Inflammatory macrophage treated with lipopolysaccharide for 1 hour (primary cell): ENCODE measurements at places on chromosomes 3 and 15.
A peak's percentile ranks its signal among the peaks of the same experiment; 100 is the strongest.

- no peak for DNase-seq
These were observed 12.4 kb downstream of the ACAA1 start for GRCh38 chr3:38124324-38125122.

DNA sequence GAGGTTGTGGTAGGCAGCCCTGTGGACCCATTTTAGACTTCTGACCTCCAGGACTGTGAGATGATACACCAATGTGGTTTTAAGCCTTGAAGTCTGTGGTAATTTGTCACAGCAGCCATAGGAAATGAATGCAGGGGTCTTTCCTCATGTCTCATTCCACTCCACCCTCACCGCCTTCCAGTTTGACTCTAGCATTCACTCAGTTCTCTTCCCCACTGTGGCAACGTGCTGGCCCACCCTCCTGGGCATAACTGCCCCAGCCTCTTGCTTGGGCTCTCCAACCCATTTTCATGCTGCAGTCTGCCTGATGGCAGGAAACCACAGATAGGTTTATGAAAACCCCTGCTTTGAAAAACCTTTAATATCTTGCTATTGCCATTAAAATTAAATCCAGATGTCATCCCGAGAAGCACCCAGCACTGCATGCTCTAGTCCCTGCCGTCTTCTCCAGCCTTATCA is 7.3 kb upstream of the TRNT1 start:
- no peak for DNase-seq

DNA sequence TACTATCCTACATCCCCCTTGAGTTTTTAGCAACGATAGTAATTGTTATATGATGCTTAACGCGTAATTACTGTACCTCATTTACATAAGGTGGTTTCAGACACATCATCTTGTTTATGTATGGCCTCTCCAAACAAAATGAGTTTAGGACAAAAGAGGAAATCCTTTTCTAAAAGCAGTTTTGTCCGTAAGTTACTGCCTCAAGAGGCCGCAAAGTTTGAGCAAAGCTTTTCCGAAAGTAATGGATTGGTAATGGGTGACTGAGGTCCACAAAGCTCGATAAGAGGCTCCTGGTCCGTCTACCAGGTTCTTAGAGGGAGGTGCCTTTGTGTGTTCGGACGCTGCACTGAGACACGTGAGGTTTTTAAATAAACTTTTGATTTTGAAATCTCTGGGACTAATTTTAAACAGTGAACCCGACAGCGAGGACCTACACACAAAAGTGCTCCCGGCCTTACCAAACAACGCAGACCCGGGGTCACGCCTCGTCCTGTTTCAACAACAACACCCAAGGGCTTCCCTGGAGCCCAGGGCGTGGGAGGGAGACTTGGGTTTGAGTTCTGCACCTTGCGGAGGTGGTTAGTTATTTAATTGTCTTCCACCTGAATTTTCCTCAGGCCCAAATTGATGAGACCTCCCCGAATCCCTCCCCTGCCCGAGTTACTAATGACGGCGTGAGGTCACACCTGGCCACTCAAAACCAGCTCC is 456 bp upstream of the C15orf61 start:
- DNase-seq: peak; percentile 49

DNA sequence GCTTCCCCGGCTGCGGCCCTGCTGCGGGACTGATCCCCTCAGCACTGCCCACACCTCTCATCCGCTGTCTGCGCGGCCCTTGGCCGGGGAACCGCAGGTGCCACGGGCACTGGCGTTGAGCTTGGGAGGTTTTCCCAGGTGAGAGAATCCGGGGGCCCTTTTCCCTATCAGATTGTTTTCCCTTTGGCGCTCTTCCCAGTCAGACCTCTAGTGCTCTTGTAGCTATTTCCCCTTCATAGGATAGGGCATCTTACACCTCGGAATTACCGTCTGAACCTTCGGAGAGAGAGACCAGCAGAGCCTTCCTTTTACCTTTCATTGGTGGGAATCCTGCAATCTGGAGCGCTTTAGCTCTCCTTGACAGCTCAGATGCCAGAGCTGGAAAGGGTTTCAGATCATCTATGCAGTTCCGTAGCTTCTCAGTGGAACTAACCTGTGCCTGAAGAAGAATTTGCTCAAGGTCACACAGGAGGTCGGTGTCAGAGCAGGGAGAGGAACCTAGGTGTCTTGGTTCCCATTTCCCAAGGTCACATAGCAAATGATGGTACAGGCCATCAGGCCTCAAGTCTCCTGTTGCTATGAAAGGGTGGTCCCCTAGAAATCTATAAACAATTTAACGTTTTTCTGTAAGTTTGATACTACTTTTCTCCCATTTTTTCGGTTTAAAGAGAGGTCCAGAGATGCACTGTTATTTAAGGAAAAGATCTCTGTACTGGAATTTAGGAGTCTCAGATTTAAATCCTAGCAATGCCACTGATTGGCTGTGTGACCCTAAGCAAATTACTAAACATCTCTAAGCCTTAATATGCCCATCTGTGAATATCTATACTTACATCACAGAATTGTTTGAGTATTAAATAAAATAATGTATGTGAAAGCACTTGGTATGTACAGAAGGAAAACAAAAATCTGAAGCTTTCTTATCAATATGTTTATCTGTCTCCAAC is 916 bp downstream of the IDH3A start:
- DNase-seq: no peak

GRCh38 chr3:153273767-153274435 is 111.9 kb downstream of the RAP2B start:
- DNase-seq: no peak

DNA sequence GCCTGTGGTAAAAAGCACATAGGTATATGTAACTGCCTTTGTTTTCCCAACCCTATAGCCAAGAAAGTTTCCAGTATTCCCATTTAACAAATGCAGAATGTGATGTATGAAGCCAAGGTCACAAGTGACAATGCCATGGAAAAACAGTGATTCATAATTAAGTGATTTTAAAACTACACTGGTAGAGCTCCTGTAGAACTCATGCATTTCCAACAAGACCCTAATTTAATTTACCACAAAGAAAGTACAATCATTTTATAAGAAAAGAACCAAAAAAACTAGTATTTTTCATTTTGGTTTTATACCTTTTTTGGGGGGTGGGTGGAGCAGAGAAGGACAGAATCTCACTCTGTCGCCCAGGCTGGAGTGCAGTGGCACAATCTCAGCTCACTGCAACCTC is 82.0 kb downstream of the STAG1 start:
- no peak for DNase-seq

- no peak for DNase-seq
These were observed 40.7 kb upstream of the POLG start for GRCh38 chr15:89375093-89376005.

DNA sequence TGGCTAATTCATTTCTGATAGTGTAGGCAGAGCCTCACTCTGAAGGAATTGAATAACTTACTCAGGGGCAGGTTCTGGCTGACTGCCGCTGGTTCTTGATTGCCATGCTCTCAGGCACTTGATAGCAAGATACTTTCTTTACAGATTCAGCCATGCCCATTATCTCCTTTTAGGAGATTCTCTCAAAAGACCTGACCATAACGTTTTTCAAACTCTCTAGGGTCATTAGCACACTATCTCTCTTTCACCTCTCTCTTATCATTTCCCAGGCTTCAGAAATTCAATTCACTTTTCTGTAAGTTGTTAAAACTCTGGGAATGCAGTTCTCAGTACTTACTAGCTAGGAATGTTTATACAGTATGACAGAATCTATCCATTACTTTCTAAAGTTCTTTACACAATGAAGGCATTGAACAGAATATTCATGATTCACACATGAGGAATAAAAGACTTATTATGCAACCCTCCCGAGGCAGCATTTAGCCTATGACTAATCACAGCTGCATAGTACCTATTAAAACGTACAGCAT is 850.3 kb upstream of the CADM2 start:
- DNase-seq: no peak

GRCh38 chr3:20190991-20191390 is 5.0 kb upstream of the SGO1 start:
- no peak for DNase-seq

GRCh38 chr3:140091143-140091542 is 156.2 kb downstream of the CLSTN2 start:
- no peak for DNase-seq

- no peak for DNase-seq
These were observed 106.7 kb downstream of the ZNF621 start for GRCh38 chr3:40631341-40631995.

DNA sequence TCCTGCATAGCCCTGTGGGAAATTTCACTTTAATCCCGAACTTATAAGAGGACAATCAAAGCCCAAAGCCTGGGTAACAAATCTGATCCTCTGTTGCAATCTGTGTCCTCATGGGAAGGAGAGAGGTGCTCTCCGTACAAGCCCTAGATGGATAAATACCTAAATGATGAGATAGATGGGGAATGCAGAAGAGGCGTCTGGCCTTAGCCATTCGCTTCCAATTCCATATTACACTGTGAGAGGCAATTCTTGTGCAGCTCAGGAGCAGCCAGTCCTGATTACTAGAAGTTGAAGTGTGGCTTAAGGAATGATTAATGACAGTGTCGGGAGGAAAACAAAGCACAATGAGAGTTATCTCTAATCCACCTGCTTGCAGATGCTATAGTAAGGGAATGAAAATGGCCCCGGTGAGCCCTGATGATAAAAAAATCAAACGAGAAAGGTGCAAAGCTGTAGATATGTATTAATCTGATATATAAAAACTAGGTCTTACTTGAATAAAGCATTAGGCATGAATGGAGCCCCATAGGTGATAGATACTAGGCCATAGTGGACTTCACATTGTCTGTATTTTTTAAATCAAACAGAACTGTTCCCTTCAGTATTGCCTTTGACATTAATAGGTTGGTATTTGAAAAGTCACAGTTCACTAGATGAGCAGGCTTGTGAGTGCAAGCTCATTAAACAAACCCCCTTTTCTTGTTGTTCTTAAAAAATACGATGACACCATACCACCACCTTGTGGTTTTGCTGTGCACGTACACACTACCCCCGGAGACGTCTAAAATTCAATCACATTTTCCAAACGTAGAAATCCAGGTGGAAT is 54.2 kb upstream of the TMCO5A start:
- DNase-seq: no peak

- DNase-seq: peak; percentile 77
These were observed 877 bp downstream of the NIT2 start for GRCh38 chr3:100335434-100335833.

DNA sequence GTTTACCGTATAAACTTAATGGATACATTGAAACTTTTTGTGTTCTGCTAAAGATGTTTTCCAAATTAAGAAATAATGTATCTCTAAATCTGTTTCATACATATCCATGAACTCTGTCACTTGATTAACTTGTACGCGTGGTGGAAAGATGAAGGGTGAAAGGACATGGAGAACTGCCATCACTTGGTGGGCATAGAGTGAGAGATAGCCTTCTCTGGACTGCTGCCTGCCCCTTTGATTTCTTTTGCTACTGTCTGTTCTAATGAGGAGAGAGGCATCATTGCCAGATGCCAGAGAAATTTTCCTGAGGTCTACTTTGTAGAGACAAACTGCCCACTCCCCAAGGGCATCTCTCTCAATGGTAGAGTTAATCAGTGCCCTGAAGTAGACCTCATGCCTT is 120.5 kb downstream of the SLMAP start:
- no peak for DNase-seq

- DNase-seq: no peak
These were observed 125.4 kb upstream of the PLCL2 start for GRCh38 chr3:16759227-16759903.

GRCh38 chr3:31596176-31596575 is 63.5 kb downstream of the STT3B start:
- DNase-seq: no peak

- no peak for DNase-seq
These were observed 59.6 kb downstream of the ITGA11 start for GRCh38 chr15:68372291-68372811.

DNA sequence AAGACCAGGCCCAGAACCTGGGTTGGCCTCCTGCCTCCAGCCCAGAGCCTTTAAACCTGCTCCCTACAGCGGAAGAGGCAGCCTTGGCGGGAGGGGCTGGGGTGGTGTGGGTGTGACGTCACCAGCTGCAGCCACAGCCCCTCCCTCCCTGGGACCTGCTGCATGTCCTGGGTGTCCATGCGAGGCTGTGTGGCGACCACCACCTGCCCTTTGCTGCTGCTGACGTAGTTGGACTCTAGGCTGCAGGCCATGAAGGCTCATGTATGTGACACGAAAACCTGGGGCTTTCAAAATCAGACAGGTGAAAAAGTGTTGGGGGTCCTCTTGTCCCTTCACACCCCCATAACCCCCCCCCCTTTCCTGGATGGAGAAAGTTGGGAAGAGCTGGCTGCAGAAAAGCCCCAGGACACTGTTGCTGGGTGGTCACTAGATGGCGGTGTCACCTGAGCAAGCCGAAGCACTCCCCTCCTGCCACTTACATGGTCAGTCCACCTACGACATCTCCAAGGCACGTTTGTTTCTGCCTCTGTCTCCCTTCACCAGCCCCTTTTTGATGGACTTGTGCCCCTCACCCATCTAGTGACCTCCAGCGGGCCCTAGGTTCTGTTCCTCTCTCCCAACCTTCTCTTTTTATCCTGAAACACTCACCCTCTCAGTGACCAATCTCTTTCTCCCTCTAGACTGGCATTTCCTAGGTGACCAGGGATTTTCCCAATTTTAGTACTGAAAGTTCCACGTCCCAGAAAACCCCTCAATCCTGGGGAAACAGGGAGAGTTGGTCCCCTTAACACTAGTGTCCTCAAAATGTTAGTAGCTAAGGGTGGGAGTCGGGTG is 35.2 kb downstream of the SLC6A20 start:
- DNase-seq: peak; percentile 45

GRCh38 chr3:56173601-56174000 is 294.7 kb downstream of the ERC2 start:
- no peak for DNase-seq

GRCh38 chr3:98114264-98114663 is 16.3 kb upstream of the OR5H1 start:
- no peak for DNase-seq

- DNase-seq: peak; percentile 68
These were observed 19.1 kb downstream of the ZNF710 start for GRCh38 chr15:90020021-90020735.

- DNase-seq: no peak
These were observed 33.9 kb downstream of the PTPRG start for GRCh38 chr3:61595288-61595687.

DNA sequence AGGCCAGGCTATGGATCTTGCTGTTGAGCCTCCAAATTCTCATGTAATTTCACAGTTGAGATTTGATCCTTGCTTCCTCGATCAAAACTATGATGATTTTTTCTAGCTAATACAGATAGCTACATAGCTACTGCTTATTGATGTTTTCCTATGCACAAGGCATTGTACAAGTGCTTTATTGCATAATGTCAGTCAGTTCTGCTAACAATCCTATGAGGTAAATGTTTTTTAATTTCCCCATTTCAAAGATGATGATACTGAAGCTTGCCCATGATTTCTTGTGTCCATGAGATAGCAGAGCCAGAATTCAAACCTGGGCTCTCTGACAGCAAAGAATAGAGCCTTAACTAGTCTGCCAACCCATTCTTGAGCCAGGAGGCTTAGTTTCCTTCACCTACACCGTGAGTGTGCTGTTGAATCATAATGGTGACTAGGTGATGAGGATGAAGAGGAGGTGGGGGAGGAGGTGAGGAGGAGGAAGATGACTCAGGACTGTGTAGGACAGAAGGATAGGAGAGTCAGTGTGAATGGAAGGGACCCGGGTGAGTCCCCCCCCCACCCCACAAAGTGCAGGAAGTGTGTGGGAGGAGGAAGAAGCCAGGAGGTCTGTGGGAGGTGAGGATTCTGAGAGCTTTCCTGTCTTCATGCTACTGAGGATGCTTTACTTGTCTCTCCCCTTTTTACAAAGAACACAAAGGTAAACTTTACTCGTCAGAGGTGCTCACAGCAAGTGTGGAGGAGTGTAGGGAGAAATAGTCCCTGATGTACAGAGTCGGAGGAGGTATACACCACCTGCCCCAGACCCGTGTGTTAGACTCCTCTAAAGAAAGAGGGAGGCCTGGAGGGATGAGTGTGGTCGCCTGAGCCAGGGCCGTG is 3.6 kb downstream of the TAGLN3 start:
- peak; percentile 18 for DNase-seq
